ENCODE measurements at places on chromosomes 7 and 10.

DNA sequence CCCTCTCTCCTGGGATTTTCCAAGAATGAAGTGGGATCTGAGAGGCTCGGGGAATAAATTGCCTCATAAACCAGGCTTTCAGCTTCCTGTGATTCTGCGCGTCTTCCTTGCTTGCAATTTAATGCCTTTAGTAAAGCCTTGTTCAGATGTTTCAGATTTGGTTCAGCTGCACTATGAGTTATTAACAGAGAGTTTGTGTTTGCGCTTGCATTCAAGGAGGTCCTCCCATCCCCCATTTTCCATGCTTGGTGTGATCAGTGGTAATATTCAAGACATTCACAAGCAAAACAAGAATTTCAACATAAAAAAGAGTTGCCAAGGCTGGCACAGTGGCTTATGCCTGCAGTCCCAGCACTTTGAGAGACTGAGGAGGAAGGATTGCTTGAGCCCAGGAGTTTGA lies 1068.9 kb downstream of the TYW1 start:
- DNase-seq = no peak

GRCh38 chr10:2908851-2909630 lies 158.3 kb upstream of the PFKP start:
- DNase-seq = no peak

DNA sequence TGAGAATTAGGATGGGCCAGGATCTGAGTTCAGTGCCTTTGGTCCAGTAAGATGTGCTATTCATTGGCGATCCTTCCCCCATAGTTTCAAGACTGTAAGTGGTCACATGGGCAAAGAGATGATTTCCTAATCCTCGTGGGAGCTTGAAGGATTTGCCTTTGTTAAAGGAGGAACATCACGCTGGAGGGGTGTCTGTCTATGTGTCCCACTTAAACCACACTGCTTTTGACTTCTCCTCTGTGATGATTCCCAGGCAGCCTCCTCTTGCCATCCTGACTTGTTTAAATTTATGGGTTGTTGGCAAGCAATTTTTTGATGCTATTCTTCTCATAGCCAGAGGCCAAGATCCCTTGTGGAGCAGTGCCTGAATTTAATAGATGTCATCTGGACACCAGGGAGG lies 154.0 kb downstream of the TCF7L2 start:
- DNase-seq = no peak

DNA sequence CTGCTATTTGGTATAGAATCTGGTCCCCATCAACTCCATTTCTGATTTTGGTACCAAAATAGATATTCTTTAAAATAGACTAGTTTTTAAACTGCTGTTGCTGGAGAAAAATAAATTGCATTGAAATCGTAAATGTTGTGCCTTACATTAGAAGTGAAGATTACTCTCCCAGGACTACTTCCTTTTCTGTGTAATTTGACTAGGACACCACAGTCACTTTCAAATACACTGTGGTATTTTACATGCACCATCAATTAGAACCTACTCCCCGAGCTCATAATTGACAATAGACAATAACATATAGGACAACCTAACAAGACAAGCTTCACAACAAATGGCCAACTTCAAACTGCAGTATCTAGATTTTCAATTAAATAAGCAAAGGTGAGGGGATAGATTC lies 211.5 kb downstream of the DGKB start:
- no peak for DNase-seq

GRCh38 chr10:100009283-100009792 lies 409 bp downstream of the DNMBP start:
- no peak for DNase-seq
